Endothelial cell (in vitro differentiated cells): ENCODE measurements at places on chromosomes 7 and 10. TPM values are rescaled to one million over a fixed set of nuclear protein-coding genes. Genes with fewer than 3 reads are reported as not detected.

The SUN3 gene
- not detected for total RNA-seq

The OR2A42 gene
- total RNA-seq: 0.08 TPM

The H2BK1 gene
- total RNA-seq: not detected

The TWIST1 gene
- total RNA-seq: 2.4 TPM

The RADIL gene
- total RNA-seq: 2.4 TPM

The CLCN1 gene
- not detected for total RNA-seq

The TFR2 gene
- total RNA-seq: 1.0 TPM

The BUD31 gene
- total RNA-seq: 73.4 TPM

The ARID5B gene
- total RNA-seq: 0.62 TPM
